Lung microvascular endothelial cell (primary cell): ENCODE measurements at places on chromosomes 2 and 18.

DNA sequence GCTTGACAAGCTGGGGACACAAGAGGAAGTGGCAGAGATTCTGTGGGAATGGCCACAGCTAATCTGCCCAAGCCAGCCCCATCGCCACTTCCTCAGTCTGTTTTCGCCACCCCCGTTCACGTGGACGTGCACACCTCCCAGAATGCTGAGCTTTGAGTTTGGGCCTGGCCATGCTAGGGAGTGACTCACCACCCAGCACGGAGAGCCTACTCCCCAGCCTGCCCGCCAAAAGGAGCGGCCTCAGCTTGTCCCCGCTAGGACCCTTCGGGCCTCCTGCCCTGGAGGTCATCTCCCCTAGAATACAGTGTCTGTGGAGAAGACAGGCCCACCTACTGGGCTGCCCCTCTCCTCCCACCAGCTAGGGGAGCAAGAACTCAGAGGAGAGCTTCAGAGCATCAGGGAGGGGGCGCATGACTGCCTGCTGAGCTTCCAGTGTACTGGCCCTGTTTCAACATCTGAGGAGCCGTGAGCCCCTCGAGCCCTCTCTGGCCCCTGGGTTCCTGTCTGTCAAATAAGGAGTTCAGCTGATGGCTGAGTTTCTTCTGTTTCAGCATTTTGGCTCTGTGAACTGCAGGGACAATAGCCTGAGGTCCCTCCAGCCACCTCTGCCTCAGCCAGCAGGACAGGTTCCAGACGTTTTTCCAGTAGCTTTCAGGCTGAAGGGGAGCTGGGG is 5.1 kb downstream of the SLC35F6 start:
- peak; percentile 92 for DNase-seq

GRCh38 chr2:37631292-37631691 is 40.1 kb downstream of the CDC42EP3 start:
- no peak for DNase-seq

DNA sequence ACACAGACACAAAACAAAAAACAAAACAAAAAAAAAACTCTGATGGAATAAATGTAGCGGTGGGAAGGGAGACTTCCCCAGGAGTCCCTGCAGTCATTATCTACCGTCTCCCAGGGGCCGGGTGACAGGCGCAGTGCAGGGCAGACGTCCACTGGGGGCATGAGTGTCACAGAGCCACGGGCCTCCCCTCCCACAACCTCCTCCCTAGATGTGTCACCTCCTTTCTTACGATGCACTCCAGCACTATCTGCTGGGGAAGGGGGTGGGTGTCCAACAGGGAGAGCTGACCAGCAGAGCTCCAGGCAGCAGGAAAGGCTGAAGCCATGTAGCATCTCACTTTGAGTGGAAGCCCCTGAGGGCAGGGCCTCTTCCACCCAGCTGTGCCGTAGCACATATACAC is 84.5 kb downstream of the LONRF2 start:
- DNase-seq, result no peak

DNA sequence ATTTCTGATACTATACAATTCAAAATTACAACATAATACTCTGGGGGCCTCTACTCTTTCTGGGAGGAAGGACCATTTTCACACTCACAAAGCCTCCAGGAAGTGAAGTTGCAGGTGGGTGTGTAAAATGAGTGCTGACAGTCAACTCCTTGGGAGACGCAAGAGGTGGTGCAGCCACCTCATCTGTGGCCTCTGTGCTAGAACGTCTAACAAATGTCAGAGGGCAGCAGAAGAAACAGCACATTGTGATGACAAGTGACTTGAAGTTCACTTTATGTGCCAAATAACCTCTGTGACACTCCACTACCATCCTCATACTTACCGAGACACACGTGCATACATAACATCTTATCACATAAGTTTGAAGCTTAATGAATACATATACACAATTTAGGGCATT is 10.2 kb downstream of the RNF103 start:
- no peak for DNase-seq

- DNase-seq, result no peak
Observed at GRCh38 chr2:28681606-28682005, 70.0 kb upstream of the PPP1CB start.

DNA sequence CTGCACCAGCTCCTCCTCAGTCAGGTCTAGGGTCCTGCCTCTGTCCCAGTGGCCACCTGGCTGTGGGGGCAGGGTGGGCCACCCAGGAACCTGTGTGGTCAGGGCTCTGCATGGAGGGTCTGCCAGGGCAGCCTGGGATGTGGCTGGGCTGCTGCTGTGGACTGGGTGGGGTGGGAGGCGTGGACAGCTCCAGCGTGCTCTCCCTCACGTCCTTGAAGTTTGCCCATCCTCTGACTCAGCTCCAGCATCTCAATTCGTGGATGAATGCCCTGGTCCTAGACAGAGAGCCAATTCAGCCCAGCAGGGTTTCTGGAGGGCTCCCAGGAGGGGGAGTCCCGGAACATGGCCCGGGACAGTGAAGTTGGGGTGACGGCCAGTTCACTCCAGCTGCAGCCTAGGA is 64.3 kb upstream of the EPAS1 start:
- no peak for DNase-seq
